Right renal cortex interstitium (tissue), 3 donors: ENCODE measurements at places on chromosomes 5 and 9. TPM values are rescaled to one million over a fixed set of nuclear protein-coding genes. Genes with fewer than 3 reads are reported as not detected.

GRCh38 chr5:107363768-107364167 lies 307.0 kb downstream of the EFNA5 start:
- DNase-seq, result no peak

DNA sequence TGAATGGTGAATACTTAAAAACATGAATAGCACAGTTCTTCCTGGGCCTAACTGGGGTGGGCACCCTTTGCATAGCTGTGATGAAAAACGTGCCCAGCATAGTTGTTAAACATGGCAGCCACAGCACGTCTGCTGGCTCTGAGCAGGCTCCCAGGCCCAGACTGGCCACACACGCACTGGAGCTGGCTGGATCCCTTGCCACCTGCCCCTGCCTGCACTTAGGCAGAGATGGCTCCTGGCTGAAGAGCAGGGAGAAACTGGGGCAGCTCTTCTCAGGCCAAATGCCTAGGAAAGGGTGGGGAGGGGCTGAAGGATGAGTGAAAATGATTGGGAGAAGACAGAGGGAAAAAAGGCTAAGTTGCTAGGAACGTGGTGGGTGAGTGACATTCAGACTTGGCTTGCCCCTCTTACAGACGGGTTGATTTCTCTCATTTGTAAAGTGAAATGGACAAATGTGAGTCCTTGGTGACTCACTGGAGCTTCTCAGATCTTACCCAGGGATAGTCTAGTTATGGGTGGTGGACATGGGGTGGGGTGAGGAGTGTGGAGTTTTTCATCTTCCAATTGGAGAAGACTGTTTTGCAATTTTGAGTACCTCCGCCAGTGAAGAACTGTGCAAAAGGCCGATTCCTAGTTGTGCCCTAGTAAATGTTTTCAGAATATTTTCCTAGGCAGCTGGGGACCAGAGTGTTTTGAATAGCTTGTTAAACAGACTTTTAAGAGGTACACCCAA lies 42.4 kb downstream of the TRIO start:
- no peak for DNase-seq

DNA sequence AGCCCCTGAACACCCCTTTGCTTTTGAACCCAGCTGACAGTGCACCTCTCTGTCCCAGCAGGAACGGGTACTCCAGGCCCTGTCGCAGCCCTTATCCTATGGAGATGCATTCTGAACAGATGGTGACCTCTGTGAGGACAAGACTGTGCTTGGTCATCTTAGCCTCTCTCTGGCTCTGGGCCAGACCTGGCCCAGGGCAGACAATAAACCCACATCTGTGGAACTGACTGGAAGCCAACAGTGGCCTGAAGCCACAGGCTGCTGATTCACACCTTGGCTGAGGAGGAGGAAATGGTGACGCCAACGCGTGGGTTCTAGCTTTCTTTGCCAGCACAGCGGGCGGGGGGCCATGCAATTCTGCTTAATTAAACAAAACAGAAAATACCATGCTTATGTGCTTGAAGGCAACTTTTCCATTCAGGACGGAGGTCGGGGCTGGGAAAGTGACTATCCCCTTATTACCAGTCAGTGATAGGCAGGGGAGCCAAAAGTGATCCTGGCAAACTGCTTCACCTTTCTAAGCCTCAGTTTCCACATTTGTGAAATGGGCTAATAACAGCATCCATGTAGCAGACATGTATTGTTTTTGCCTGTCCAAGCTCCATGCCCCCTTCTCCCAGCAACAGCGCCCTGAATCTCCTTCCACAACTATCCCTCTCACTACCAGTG lies 10.8 kb downstream of the SH3PXD2B start:
- no peak for DNase-seq

DNA sequence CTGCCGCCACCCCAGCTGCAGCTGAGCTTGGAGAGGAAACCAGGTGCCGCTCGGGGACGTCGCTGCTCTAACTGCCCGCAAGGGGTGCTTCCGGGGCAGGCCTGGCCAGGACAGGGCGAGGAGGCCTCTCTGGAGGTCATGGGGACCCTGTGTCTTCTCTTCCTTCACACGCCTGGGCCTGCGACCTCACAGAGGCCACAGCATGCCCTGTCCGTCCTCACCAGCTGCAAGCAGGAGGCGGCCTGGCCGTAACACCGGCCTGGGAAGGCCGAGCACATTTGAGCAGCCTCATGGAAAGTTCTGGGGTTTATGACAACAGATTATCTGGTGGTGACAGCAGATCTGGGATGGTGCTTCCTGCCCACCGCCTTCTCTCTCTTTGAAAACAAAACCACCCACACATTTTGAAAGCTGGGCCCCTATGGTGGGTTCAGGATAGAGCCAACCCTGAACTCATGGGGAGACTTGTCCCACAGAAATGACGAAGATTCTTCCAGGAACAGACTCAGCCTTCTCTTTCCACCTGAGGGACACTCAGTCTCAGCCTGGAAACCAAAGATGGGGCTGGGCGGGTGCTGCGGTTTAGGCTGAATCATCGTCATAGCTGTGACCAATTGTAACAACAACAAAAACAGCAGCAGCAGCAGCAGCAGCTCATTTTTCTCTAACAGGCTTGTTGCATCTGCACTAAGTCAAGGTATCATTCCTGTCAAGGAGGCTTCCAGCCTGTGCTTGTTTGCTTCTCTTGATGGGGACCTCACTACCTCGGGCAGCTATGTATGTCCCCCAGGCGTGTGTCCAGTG lies 99.6 kb upstream of the RAPGEF1 start:
- no peak for DNase-seq

GRCh38 chr5:90096415-90097081 lies 313.0 kb downstream of the CETN3 start:
- no peak for DNase-seq

The GBGT1 gene
- 1.6 TPM for polyA plus RNA-seq

The SMIM23 gene
- not detected for polyA plus RNA-seq

The TMEM215 gene
- polyA plus RNA-seq, result 0.28 TPM

DNA sequence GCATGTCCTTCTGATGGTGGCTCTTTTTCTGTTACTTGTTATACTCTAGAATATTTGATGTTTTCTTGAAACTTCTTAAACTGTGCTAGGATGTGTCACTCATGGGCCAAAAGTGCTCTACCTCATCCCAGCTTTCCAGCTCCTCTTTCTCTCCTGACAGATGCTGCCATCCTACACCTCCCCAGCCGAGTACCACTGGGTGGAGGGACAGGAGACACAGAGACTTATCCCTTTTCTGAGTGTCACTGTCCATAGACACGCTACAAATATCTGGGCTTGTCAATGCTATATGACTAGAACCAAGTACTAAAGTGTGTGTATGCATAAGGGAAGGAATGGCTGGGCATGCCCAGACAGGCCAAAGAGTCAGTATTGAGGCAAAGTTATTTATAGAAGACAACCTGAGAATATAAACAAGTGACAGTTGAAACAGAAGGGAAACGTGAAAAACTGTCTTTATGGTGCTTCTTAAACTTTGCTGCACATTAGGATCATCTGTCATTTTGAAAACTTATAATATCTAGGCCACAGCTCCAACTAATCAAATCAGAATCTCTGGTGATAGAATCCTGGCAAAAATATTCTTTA lies 188.0 kb downstream of the CARTPT start:
- no peak for DNase-seq

DNA sequence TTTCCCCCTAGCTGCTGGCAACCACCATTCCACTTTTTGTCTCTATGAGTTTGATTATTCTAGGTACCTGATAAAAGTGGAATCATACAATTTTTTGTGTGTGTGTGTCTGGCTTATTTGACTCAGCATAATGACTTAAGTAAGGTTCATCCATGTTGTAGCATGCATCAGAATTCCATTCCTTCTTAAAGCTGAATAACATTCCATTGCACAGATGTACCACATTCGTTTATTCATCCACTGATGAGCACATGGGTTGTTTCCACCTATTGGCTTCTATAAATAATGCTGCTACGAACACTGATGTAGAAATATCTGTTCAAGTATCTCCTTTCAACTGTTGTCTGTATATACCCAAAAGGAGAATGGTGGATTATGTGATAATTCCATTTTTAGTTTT lies 33.7 kb downstream of the AP3B1 start:
- no peak for DNase-seq

GRCh38 chr5:150642567-150642927 lies 2.1 kb downstream of the SYNPO start:
- DNase-seq, result peak; percentile 61

DNA sequence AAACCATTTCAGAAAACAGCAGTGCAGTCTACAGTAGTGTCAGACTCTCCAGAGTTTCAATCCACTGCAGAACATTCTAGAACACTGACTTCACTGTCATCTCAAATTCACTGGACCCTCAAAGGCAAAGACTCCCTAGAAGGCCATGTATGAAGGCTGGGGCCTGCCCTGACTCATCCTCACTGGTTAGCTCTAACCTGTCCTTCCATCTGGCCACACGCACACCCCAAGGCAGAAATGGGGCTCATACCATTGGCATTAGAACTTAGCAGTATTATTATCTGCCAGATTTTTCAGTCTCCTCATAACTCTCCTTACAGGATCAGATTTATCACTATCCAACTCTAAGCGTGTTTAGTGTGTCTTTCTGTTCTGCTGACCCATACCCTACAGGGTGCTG lies 20.4 kb downstream of the S1PR3 start:
- DNase-seq, result no peak

GRCh38 chr9:106828965-106829364 lies 34.0 kb upstream of the ZNF462 start:
- no peak for DNase-seq

The MIGA2 gene
- polyA plus RNA-seq, result 15.4 TPM

- no peak for DNase-seq
Observed at GRCh38 chr5:132387640-132388117, 18.2 kb downstream of the SLC22A5 start.

The SHOC1 gene
- polyA plus RNA-seq, result 0.85 TPM

DNA sequence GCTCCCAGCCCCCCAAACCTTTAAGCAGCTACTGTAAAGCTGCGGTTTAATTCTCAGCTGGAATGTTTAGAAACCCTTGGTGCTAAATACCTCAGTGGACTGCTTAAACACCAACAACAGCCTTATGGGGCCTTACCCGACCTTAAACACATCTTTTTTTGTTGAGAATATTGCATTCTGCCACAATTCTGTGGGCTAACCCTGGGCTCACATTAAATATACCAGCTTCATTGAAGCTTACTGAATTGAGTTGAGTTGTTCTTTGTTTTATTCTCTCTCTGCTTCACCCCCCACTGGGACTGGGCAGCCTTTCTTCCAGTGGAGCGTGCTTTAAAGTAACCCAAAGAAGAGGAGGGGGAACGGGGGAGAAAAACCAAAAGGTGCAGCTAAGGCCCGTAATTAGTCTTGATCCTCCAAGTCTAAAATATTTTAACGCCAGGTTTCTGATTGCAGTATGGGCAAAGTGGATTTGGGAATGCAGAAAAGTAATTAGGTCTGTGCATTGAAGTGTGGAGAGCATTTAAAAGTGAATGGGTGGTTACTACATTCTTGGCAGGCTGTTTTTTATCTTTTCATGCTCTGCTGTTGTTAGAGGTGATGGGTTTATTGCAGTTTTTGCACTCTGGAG lies 281.2 kb downstream of the NR2F1-AS1 start:
- DNase-seq, result peak; percentile 59

- DNase-seq, result no peak
Observed at GRCh38 chr9:104775976-104776375, 12.0 kb downstream of the NIPSNAP3B start.

The PCDHGA8 gene
- polyA plus RNA-seq, result 0.40 TPM

GRCh38 chr9:63859475-63860215 lies 1425.4 kb downstream of the FOXD4L5 start:
- no peak for DNase-seq

DNA sequence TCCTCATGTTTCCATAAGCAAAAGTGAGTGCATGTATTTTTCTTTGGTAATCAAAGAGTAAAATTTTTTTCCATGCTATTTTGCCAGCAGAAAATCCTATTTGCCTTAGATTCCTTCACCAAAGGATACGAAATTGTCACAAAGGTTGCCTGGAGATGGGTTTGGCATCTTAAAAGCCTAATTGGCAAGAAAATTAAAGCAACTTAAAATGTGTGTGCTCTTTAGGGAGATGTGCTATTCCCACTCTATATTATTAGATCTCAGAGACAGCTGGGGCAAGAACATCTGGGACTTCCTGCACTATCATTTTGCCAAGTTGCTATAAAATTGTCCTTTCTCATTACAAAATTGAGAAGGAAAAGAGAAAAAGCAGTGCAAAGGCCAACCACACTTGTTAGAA lies 146.1 kb downstream of the PLCXD3 start:
- DNase-seq, result no peak

DNA sequence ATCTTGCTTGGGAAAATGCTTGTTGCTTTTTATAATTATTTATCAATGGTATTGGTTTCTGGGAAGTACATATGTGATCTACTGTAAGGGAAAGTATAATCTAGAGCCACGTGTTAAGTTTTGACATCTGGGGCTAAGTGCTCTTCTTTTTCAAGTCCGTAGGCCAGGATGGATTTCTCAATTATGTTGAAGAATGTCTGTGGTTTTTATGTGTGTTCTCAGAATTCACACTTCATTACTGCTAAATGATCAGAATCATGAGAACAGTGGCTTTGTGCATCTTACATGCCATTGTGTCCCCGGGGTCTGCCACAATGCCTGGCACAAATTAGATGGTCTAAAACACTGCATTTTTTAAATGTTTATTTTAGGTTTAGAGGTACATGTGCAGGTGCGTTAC lies 14.5 kb upstream of the AUH start:
- no peak for DNase-seq

- DNase-seq, result no peak
Observed at GRCh38 chr9:92564982-92565381, 29.2 kb upstream of the ECM2 start.

GRCh38 chr9:76090330-76090729 lies 199.9 kb downstream of the PCSK5 start:
- no peak for DNase-seq
